ENCODE measurements at places on chromosomes 13 and 19.

- no peak for DNase-seq
Measured at GRCh38 chr13:98976941-98977340, 923 bp downstream of the DOCK9 start.

DNA sequence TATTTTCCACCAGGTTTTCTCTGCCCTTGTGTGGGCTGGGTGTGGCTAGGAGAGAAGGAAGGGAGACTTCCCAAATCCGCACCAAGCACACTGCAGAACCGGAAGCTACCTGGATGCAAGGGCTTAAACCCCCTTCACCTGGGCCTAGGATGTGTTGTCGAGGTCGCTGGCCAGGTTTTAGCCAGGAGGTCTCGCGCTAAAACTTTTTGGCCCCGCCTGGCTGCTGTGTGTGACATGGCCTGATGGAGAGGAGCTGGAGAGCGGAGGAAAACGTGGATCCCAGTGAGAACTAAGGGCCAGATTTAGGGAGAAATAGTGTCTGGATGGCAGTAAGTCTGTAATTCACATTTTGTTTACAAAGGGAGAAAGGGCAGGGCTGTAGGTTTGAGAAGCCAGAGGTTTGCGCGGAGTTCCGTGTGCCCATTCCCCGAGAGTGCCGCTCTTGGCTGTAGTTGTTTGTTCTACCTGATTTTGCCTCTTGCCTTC lies 3.1 kb upstream of the TSHZ3 start:
- DNase-seq = no peak

DNA sequence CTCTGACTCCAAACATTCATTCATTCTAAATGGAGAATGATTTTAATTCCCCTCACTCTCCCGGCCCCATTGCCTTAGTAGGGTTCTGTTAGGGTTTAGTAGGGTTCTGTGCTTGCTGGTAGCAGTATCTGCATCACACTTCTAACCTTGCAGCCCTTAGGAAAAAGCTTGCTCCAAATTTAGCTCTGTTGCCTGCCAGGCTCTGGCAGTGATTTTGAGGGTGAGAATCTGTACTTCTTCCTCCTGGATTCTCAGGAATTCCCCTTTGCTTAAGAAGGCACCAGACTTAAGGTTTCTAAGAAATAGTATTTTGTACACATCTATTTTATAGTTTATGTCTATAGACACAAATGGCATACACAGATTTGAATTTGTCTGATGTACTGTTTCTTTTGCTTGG lies 14.7 kb downstream of the B3GLCT start:
- no peak for DNase-seq

DNA sequence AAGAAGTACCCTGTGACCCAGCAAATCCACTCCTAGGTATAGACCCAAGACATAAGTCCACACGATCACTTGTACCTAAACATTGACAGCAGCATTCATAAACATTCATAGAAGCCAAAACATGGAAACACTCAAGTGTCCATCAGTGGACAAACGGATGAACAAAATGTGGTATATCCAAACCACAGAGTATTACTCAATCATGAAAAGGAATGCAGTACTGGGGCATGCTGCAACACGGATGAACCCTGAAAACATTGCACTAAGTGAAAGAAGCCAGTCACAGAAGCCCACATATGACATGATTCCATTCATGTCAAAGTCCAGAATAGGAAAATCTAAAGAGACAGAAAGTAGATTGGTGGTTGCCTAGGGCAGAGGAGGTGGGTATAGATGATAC lies 22.8 kb upstream of the CCNE1 start:
- DNase-seq = no peak

GRCh38 chr13:59424661-59425060 lies 739.1 kb downstream of the DIAPH3 start:
- no peak for DNase-seq

All from hematopoietic multipotent progenitor cell treated with erythropoietin and hydrocortisone succinate and interleukin-3 and kit ligand, for 8 days (in vitro differentiated cells).